NCI-H2081 (cell line): ENCODE measurements at places on chromosomes 7 and 10.

DNA sequence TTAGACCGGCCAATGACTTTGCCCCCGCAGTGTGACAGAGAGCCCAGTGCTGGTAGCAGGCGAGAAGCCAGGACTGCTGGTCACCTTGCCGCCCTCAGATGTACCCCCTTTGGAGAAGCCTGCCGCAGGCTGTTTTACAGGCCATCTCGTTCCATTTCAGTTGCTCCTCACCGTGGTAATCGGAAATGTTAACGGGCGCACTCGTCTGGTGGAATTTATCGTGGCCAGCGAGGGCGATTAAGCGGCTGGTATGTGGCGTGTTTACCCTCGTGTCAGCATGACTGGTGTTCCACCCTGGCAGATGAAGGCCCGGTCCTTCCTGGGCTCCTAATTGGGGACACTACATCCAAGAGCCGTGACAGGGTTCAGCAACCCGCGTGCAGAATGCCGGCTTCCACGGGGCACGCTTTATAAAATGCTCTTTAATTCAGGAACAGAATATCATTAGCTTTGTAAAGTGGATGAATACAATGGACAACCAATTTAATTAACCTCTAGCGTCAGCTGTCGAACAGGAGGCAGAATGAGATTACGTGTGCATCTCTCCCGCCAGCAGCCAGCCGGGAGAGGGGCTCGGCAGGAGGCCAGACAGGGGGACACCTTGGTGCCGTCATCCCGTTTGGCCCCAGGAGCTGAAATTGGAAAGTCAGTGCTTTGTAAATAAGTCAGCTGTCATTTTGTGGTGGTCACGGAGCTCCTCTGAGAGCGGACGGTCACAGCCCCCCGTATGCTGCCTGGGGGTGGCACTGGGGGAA lies 108.3 kb downstream of the NKX6-2 start:
- no peak for DNase-seq

DNA sequence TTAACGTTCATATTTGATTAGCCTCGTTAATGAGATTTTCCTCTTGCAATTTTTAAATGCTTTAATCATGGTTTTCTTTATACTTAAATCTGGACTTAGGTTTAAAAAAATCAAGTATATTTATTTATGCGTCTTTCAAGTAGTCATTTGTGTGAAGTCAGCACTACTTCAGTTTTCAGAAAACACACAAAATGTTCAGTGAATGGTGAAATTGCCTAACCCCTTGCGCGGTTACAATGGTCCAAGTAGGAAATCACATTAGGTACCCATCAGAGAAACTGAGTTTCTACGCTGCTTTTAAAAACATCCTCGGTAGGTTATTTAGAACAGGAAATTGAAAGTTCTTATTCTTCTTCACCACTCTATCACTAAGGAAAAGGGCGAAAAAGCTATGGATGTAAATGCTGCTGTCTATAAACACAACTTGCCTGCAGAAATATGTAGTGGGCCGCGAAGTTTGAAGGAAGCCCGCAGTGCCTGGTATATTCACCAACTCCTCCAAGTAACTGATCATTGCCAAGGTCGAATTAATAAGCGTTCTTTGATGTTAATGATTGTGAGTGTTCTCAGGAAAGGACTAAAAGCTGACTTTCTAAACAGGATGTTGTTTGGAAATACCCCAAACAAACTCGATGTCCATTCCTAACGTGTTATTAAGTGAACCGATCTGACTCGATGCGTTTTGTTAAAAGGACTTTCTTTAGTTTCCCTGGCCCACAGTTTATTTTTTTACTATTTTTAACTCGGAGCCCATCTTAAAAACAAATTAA lies 1.0 kb downstream of the SYPL1 start:
- no peak for DNase-seq

GRCh38 chr7:91780521-91780920 lies 100.0 kb downstream of the MTERF1 start:
- DNase-seq: no peak

- no peak for DNase-seq
These were observed 373.1 kb downstream of the THSD7A start for GRCh38 chr7:11458736-11459483.
